ENCODE measurements at places on chromosomes 16 and 17.

GRCh38 chr17:17725752-17726457 lies 44.6 kb downstream of the RAI1 start:
- no peak for DNase-seq

GRCh38 chr16:3094289-3095027 lies 4.6 kb downstream of the ZSCAN10 start:
- DNase-seq: no peak

DNA sequence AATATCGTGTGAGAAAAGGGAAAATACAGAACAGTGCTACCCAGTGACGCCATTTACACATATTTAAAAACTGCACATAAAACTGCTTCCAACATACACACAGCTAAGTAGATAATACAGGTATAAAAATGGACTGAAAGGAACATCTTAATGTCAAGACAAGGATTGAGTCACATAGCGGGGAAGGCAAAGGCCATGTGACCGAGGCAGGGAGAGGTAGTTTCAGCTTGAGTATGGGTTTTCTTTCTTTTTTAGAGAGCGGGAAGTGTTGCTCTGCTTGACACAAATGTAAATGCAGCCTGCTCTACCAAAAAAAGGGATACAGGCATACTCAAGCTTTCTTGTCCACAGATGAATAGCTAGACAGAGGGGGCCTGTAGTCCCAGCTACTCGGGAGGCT lies 46.5 kb downstream of the SDR42E1 start:
- DNase-seq: no peak

- DNase-seq: no peak
Measured at GRCh38 chr17:64455993-64456885, 7.3 kb downstream of the MILR1 start.

- no peak for DNase-seq
Measured at GRCh38 chr16:78709137-78709884, 609.9 kb downstream of the WWOX start.

DNA sequence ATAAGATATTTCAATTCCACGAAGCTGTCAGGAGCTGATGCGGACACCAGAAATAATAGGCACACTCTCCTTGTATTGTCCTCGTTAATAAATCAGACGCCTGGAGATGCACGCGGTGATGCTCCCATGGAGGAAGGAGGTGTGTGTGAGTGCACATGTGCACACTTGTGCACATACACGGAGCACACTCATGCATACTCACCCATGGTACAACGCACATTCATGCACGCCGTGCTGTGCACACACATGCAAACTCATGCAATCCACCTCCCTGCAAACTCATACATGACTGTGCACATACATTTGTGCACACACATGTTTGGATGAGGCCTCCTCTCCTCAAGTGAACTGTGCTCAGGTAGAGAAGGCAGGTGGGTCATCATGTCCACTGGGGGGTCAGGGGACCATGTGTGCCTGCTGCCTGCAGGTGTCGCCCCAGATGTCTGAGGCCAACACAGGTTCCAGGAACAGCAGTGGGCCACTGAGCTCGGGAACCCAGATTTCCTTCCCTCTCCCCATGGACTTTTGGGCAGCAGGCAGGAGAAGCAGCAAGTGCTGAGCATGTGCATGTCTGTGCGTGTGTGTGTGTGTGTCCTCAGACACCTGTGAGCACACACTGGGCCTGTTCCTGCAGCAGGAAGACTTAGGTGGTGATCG lies 165.3 kb downstream of the SDK2 start:
- no peak for DNase-seq

DNA sequence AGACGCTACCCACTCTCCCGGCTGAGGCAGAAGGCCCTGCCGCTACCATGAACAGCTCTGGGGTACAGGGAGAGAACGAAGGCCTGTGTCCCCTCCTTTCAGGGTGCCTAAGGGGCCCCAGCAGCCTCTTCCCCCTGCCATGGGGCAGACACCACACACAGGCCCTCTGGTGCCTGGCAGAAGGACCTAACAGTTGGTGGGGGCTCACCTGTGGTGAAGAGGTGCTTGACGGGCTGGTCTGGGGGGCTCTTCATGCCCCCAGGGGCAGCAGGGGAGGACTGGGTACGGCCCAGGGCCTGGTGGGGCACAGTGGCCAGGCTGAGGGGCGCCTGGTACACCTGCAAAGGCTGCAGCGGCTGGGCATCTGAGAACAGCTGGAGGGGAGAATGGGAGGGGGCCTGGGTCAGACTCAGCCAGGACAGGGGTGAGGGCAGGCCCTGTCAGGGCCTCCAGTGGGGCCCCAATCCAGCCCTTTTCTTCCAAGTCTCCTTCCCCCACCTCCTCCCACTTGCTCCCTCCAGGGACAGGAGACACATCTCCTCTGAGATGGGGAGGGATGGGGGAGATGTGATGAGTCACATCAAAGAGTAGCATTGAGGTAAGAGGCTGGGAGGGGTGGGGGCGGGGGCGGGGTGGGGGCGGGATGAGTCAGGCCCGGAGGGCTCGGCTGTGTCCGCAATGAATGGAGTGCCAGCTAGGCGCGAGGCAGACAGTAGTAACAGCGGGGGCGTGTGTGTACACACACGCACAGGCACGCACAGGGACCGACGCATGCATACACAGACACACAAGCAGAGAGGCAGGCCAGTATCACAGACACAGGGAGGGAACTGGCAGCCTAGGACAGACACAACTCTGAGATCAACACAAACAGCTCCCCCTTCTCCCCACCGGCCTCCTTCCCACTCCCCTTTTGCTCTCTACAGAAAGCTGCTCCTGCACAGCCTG lies 16.1 kb downstream of the G6PC3 start:
- DNase-seq: no peak

- no peak for DNase-seq
Measured at GRCh38 chr16:62068747-62069146, 32.5 kb upstream of the CDH8 start.

DNA sequence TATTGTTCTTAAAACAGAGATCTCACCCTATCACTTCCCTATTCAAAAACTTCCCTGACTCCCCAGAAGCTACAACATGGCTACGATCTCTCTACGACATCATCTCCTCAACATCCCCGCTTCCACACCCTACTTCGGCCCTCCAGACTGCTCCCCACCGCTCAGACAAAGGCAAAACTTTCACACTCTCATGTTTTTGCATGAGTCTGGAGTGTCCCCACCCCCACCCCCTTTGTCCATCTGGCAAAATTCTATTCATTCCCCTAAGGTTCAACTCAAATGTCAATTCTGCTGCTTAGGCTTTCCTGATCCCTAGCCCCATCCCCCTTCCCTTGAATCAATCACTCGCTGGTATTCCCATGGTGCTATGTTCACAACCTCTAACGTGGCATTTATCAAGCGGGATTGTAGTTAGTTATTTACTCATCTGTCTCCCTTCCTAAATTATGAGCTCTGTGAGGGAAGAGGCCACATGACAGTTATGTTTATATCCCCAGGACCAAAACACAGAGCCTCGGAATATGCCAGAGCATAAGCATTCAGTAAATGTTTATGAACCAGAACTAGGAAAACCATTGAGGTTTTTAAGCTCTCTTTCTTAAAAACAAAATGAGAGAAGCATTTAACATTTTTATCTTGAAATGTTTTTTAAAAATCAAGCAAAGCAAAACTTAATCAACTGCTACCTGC lies 55.9 kb downstream of the STX8 start:
- no peak for DNase-seq

DNA sequence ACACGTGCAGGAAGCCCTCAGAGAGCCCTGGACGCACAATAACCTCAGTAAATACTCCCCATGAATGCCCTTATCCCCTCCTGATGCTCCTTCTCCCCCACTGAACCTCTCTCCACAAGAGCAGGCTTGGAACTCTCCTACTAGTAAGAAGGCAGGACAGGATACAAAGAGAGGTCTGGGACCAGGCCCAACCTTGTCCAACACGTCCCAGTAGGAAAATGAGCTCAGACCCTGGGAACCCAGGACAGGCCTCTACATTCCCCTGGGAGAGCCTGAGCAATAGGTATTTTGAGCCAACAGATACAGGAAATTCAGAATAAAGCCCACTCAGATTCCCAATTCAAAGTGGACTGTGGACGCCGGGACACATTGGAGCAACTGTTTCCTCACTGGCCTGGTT lies 19.2 kb downstream of the ZNF423 start:
- DNase-seq: no peak

GRCh38 chr17:31570951-31571892 lies 179.7 kb downstream of the RAB11FIP4 start:
- DNase-seq: no peak

- no peak for DNase-seq
Measured at GRCh38 chr16:17829811-17830210, 359.1 kb upstream of the XYLT1 start.

DNA sequence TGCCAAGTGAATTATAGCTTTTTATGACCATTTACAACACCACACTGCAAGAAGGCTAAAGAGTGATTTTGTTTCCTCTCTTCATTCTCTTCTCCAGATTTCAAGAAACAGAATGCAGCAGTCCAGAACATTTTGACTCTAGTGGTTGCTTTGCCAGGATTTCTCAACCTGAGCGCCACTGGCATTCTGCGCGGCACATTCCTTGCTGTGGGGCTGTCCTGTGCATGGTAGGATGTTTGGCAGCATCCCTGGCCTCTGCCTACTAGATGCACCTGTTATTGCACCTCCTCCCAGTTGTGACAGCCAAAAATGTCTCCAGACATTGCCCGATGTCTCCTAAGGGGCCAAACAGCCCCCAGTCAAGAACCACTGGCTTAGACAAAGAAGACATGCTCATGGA lies 25.7 kb upstream of the SLC39A11 start:
- DNase-seq: no peak

GRCh38 chr17:37065486-37066321 lies 117.0 kb downstream of the AATF start:
- no peak for DNase-seq

DNA sequence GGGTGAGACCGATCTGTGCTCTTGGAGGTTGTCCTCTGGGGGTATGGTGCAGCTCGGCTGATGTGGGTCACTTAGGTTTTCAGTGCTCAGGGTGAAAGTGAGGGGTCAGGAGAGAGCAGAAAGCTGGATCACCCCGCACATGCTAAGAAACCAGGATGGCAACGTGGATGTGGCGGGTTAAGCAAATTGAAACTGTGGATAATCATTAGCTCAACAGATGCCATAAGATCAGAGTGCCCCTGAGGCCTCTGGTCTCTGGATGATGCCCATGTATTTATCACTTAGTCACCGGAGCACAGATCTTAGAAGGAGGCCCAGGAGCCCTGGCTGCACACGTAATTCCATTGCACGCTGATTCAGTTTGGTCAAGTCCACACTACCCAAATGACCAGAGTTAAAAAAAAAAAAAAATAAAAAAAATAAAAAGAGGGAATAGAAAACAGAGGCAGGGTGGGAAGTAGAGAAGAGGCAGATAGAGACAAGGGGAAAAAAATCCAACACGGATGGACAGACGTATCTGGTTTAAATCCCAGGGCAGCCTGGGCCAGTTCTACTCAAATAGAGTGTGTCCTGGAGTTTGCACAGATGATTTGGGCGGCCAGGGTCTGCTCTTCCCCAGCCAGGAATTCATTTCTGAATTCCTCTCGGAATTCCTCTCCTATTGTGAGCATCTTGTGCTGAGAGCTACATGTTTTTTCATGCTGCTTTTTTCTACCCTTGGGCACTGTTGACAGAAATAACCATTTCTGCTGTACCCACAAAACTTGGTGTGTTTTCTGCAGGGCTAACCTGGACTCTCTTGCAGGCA lies 378.3 kb downstream of the CPPED1 start:
- DNase-seq: no peak

DNA sequence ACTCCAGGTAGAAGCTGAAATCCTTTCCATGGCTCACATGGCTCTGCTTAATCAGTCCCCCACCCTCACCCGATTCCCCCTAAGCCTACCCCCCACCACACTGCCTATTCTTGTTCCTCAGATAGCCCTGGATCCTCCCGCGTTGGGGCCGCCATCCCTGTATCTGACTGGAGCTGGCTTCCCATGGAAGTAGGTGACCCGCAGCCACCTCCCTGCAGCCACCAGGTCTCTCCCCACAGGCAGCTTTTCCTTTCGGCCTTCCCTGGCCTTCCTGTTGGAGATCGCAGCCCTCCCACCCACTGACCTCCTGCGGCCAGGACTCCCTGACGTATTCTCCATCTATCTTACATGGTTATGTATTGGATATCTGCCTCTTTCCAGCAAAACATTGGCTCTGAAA lies 82.3 kb upstream of the MED9 start:
- no peak for DNase-seq

GRCh38 chr17:65079489-65079900 lies 23.0 kb upstream of the GNA13 start:
- DNase-seq: no peak

GRCh38 chr16:70270176-70270575 lies 18.4 kb upstream of the EXOSC6 start:
- no peak for DNase-seq

DNA sequence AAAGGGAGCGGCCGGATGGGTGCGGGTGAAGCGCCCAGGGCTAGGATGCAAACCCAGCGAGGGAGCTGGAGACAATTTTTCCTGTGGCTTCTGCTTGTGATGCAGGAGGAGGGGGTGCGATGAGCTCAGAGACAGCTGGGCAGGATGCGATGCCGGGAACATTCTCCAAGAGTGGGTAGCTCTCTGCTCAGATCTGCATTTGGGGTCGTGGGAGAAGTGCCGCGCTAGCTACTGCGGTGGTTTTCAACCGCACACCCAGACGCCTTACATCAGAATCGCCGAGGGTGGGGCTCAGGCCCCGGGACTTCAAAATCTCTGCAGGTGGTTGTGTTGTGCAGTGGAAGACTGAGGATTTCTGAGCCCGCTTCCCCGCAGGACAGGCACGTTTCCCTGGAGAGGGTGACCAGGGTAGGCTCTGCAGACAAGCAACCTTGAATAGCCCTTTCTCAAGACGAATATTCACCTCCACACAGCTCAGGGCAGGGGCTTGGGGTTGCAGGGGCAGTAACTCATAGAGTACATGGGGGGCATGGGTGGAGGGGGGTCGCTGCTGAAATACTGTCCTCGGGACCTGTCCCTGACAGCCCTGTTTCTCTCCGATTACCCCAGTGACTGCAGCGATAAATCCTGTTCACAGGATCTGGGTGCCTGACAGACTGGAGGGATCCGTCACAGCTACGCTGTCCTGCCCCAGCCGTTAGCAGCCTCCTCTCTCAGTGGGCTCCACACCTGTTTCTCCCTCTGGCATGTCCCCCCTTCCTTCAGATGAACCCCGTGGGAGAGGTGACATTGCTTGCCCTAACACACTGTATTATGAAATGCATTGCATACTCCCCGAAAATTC lies 63.3 kb downstream of the HAPSTR1 start:
- no peak for DNase-seq

GRCh38 chr17:17186051-17186450 lies 20.1 kb downstream of the PLD6 start:
- DNase-seq: no peak

GRCh38 chr17:49035470-49036269 lies 38.5 kb downstream of the IGF2BP1 start:
- DNase-seq: no peak

GRCh38 chr16:84562174-84562815 lies 55.6 kb downstream of the COTL1 start:
- no peak for DNase-seq

DNA sequence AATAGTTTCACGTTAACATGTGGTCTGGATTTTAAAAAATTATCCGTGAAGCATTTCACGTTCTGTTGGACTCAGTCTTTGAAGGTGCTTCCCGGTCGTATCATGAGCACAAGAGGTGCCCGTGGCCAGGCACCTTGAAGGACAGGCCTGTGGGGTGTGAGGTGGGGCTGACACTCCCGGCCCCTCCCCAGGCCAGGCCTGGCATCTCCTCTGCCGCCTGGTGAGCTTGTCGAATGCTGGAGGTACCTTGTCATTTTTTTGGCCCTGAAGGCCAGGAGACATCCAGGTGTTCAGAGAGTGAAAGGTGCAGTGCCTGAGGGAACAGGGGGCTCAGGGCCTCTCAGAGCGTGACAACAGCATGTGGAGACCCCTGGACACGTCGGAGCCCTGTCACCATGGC lies 11.7 kb downstream of the ZNF469 start:
- no peak for DNase-seq

- no peak for DNase-seq
Measured at GRCh38 chr16:58684001-58684353, 593 bp downstream of the SLC38A7 start.

All from activated naive CD4-positive, alpha-beta T cell (primary cell).